ENCODE measurements at places on chromosomes 2 and 18. TPM values are rescaled to one million over a fixed set of nuclear protein-coding genes. Genes with fewer than 3 reads are reported as not detected.

GRCh38 chr2:167454036-167454435, 565.8 kb downstream of the XIRP2 start:
- no peak for DNase-seq

Gene LIMS4
- not detected for total RNA-seq

DNA sequence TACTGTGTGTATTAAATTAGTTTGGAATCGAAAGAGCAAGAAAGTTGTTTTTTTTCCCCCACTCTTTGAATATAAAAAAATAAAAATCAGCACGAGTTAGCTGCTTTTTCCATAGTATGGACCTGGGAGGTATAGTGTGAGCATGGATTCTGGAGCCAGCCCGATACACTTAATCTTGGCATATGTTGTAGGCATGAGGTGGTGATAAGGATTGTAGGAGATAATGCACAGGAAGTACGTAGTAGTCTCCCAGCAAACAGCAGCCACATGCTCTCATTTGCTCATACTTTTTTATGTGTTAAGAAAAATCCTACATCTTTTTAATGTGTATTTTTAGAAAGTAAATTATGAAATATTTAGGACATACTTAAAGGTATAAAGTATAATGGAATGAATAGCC, 2.1 kb upstream of the DNAJC27 start:
- DNase-seq, result no peak

- DNase-seq, result no peak
Measured at GRCh38 chr2:20451341-20451740, 4.5 kb downstream of the RHOB start.

GRCh38 chr2:47767880-47768609, 14.9 kb upstream of the MSH6 start:
- DNase-seq, result peak; percentile 16

- DNase-seq, result peak; percentile 59
Measured at GRCh38 chr18:56200381-56200911, 437.9 kb downstream of the TXNL1 start.

All from bronchial epithelial cell (primary cell).